A549 treated with CORT108297 at 1 μM for 4 hours (cell line): ENCODE measurements at places on chromosomes 3 and 15. TPM values are rescaled to one million over a fixed set of nuclear protein-coding genes. Genes with fewer than 3 reads are reported as not detected.

Gene PPP2R3A
- 1.8 to 3.3 TPM (median 2.7 TPM) in 5 replicates for total RNA-seq

Gene TGM4
- 0.03 to 0.10 TPM (median 0.04 TPM) in 5 replicates for total RNA-seq

Gene TNFSF10
- 0.09 to 0.22 TPM (median 0.14 TPM) in 5 replicates for total RNA-seq

Gene HRG
- not detected in 5 replicates for total RNA-seq

Gene CD200R1
- total RNA-seq, result 0.03 to 0.14 TPM (median 0.08 TPM) in 5 replicates

Gene HHATL
- total RNA-seq, result not detected in 5 replicates

Gene SNTN
- total RNA-seq, result not detected in 5 replicates
